ENCODE measurements at places on chromosomes 1 and 21.

DNA sequence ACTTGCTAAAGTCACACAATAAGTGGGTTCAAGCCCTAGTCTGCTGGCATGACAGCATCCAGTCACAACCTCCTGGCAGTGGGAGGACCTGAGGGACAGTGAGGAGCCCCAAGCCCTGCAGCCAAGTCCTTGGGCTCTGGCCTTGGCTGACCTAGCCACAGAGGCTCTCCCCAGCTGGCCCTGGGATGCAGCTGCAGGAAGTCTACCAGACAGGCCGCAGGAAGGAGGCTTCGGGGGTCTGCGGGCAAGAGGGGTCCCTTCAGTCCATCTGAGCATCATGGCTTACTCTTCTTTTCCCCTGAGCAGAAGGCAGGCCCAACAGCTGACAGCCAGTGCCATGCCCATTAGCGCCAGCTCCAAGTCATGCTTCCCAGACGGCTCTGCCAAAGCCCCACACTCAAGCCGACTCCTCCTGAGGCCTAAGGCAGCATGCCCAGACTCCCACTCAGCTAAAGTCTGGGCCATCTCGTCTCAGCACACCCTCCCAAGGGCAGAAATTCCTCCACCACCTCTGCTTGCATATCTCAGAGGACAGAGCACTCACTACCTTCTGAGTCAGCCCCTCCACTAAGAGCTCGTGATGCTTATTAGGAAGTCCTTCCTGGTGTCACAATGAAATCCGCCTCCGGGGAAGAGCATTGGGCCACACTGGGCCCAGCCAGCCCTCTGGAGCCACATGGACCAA lies 20.1 kb downstream of the SLC1A7 start:
- no peak for DNase-seq

DNA sequence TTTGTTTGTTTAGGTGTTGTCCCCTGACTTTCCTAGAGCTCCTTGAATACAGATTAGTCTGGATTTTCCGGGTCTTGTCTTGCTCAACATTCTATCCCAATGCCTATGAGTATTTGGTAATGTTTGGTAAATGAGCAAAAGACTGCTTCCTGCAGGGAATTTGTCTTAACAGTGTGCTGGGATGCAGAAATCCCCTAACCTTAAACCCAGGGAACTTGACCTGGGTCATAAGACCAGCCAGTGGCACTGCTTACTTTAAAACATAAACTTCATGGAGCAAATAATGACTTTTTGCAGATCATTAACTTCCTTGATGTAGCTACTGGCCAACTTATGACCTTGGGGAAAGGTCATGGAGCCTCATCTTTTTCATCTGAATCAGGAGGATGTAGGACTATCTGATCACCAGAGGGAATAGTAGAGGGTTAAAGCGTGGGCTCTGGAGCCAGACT lies 27.2 kb downstream of the TCEANC2 start:
- DNase-seq, result no peak

DNA sequence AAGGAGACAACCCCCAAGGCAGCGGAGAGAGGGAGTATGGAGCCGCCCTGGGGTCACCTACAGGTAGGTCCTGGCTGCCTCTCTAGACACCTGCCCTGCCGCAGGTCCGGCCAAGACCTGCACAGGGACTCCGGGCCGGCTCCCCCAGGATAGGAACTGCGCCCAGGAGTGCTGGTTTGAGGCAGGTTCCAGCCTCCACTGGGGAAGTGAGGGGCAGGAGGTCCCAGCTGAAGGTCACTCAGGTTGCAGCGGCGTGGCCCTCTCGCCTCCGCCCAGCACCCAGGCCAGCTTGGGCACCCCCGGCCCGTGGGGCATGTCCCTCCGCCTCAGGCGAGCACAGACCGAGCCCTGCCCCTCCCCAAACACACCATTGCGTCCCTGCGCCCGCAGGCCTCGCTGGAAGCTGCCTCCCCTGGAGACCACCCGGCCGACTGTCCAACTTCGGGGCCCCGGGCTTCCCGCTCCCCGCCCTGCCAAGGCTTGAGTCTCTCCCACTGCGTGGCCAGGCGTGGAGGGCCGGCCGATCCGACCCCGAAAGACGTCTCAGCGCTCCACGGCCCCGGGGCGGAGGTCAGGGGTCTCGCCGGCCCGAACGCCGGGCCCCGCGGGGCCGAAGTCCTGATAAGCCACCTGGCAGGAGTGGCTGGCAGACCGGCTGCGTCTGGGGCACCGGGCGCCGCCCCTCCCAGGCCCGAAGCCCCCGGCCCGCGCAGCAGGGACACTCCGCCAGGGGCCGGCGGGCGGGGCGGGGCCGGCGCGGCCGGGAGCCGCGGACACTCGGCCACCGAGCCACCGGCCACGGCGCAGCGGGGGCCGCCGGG lies 1.4 kb upstream of the SKI start:
- no peak for DNase-seq

DNA sequence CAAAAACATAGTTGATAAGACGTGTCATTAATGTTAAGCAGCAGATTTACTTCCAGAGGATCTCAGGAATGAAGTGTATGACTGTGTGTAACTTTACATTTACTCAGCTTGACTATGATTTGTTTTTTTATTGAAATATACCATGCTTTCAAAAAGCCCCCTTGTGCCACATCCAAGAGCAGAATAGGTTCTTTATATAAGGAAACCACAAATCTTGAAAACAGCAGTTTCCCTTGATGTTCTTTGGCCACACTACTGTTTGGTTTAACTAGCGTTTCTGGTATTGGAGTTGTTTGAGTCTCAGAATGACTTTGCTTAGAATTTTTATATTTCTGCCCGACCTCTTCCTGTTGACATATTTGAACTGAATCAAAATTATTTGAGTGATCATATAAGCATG lies 25.0 kb downstream of the LRRC8C start:
- DNase-seq, result no peak
